Activated gamma-delta T cell treated with Interleukin-2 at 50 U/mL for 16 hours (primary cell): ENCODE measurements at places on chromosomes 1 and 21.
A peak's percentile ranks its signal among the peaks of the same experiment; 100 is the strongest.

GRCh38 chr1:27659497-27660299 is 12.3 kb downstream of the IFI6 start:
- DNase-seq: peak; percentile 84

DNA sequence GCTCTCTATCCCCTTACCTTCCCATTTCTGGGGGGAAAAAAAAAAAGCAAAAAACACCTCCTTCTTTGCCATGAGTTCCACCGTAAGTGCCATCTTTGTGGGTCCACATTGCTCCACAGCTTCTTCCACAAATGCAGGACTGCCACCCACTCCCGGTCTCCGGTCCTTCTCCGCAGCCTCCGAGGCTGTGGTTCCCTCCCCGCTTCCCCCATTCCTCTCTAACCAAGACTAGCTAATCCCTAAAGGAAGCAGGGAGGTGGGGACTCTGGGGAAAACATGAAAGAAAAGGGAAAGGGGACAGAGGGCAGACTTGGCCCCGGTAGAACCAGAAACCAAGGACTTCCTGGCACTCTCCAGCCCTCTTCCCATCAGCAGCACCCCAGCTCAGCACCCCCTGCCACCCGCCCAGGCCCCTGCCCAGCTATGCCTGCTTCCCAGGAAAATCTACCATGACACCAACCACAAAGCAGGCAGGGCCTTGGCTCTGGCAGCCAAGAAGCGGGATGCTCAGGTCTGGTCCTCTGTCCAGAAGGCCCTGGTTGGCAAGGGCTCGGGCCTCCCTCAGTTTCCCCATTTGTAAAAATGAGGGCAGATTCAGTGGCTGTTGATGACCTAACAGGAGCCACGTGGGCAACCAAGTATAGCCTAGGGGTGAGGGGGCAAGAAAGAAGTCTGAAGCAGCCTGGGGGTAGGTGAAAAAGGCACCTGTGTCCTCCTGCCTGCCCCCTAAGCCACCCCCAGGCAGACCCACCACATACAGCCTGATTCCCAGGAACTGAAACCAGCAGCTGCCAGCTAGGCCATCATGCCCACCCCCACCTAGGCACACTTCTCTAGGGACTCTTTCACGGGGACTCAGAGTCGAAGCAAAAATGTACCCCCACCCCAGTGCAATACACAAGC is 2.5 kb downstream of the EPHA2 start:
- no peak for DNase-seq

- no peak for DNase-seq
These were observed 14.2 kb downstream of the FCGR2B start for GRCh38 chr1:161676958-161677689.

- DNase-seq: no peak
These were observed 319.5 kb downstream of the RPS6KC1 start for GRCh38 chr1:213370523-213370922.

DNA sequence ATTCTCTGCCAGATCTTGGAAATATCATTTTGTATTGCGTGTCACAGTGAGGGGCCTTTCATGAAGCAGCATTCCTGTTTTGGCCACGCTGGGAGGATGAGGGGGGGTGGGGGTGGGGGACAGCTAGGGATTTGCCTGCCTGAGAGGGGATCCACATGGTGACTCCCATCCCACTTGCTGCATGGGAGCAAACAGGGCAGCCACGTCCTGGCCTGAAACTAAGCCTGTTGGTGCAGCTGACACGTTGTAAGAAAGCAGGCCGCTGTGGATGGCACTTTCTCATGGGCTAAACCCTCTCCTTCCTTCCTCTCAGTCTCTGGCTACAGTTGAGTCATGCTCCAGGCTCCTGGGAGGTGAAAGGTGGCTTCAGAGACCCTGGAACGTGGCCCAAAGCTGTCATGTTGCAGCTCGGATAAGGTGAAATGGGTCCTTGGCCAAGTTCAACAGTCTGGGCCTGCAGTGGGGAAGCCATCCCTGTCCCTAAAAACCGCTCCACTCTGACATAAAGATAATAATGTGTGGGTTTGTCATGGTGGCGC is 346.7 kb upstream of the VAMP3 start:
- DNase-seq: no peak

DNA sequence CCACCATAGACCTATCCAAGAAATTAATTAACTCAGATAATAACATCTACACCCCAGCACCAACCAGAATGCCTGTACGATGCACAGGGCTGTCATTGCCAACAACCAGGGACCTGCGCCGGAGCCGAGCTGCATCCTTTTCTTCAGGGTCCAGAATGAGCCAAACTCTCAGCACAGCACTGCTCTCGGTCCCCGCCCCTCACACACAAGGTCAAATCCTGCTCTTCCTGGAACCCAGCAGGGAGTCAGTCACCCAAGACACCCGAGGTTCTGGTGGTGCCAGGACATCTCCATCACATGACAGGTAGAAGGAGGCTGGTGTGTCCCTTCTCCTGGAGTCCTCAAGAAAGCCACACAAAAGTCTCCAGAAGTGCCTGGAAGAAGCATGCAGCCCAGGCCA is 31.9 kb downstream of the NPHP4 start:
- no peak for DNase-seq

- peak; percentile 62 for DNase-seq
These were observed 483 bp downstream of the UBQLN4 start for GRCh38 chr1:156052862-156053767.

GRCh38 chr21:44626673-44627143 is at the start of gene KRTAP10-9:
Gene KRTAP10-9, plus strand, starts transcription at chr21:44627093. Its CDS starts 79 bp downstream, at chr21:44627172.
- DNase-seq: no peak

DNA sequence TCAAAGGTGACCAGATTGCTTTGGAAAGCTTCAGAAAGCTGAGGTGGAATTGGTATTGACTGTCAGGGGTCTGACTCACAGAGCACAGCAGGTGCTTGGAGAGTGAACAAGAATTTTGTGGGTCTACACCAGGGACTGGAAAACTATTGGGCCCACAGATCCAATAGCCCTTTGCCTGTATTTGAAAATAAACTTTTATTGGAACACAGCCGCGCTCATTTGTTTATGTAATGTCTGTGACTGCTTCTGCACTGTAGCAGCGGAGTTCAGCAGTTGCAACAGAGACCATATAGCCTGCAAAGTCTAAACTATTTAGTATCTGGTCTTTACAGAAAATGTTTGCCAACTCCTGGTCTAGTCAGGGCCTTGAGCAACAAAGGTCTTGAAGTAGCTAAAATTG is 315.6 kb downstream of the NFIA start:
- DNase-seq: no peak

- no peak for DNase-seq
These were observed 55.2 kb downstream of the GPR161 start for GRCh38 chr1:168081373-168082007.

DNA sequence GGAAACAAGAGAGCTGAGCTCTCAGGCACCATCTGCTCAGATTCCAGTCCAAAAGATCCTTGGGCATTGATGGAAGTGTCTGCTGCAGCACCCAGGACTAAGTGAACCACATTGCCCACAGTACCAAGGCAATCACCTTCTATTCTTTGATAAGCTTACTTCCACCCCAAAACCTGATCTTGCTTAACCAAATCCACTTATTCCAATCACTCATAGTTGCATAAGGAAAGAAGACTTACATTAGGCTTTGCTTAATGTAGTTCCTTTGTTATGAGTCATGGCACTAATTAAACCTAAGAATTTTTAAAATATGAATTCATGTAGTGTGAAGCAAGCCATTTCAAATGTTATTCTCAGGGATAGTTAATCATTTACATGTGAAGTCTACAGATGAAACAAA is 84.5 kb downstream of the UCHL5 start:
- DNase-seq: no peak

- no peak for DNase-seq
These were observed 27.2 kb downstream of the CAPN2 start for GRCh38 chr1:223739366-223740037.

GRCh38 chr1:189859385-189859977 is 618.2 kb downstream of the BRINP3 start:
- no peak for DNase-seq

GRCh38 chr1:162994921-162995320 is 74.2 kb upstream of the RGS4 start:
- DNase-seq: no peak

GRCh38 chr1:174393885-174394284 is 53.9 kb upstream of the GPR52 start:
- DNase-seq: no peak

GRCh38 chr21:27058673-27059605 is 92.1 kb upstream of the ADAMTS5 start:
- DNase-seq: no peak

GRCh38 chr1:109513110-109513710 is 3.7 kb upstream of the AMIGO1 start:
- no peak for DNase-seq

DNA sequence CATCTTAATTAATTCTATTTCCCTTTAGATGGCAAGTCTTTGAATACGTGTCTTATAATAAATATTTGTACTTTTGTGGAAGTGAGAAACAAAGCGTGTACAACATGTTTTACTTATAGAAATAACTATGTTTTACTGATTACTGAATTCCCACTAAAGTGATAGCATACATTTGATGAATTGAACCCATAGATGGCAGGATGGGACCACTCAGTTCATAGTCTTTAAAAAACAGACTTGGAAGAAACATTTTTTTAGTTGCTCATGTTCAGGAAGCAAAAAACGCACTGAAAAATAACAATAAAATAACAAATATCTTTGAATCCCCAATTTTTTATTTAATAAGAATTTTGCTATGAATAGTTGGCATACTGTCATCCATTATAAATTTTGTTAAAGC is 507.1 kb upstream of the ZRANB2 start:
- DNase-seq: no peak
